ENCODE measurements at places on chromosomes 7 and 10.

GRCh38 chr7:134831862-134832261 lies 52.4 kb downstream of the CALD1 start:
- DNase-seq: no peak

- no peak for DNase-seq
Measured at GRCh38 chr10:113042868-113043267, 92.8 kb downstream of the TCF7L2 start.

DNA sequence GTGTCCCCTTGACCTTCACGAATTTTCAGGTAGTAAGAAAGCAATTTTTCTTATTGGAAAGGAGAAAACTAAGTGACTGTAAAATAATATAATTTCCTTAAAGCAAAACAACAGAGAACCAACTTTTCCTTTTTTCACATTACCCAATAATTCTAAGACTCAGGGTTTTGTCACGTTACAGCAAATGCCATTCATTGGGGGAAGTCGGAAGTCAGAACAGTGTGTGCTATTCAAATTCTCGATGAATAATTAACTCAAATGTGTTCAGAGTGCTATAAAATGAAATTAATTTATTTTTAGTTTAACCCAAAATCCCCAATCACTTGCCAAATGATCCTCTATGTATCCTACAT lies 40.0 kb downstream of the DIP2C start:
- DNase-seq: no peak

DNA sequence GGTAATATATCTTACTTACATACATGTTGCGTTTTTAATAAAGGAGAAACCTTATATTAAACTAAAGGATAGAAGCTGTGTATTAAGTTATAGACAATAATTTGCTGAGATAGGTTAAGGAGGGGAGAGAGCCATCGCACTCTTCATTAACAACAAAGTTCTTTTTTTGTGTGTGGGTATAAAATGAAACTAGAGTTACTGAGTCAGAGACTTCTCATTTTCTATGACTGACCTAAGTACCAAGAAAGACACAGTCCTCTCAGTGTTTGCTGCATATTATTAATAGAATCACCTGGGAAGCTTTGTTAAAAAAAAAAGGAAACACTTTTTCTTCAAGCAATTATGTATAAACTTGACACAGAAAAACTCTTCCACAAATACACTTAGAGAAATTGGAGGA lies 31.4 kb downstream of the FEZF1 start:
- no peak for DNase-seq

DNA sequence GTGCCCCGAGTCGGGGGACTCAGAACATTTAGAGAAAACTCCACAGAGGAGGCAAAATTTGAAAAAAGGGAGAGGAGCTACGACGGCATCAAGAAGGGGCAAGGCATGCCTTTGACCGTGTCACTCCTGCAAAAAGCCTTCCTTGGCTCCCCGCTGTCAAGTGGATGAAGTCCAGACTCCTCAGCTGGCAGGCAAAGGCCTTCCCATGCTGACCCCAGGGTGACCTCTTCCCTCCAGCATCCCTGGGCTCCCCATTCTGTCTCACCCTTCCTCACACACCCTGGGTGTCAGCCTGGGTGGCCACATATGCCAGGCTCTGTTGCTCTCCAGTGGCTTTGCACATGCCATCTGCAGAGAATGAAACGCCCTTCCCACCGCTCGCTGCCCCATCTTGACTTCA lies 88.4 kb upstream of the ZMIZ1 start:
- DNase-seq: no peak

- DNase-seq: no peak
Measured at GRCh38 chr10:75408509-75408875, 6.9 kb upstream of the ZNF503 start.

- DNase-seq: no peak
Measured at GRCh38 chr7:115356999-115357702, 435.3 kb downstream of the MDFIC start.

GRCh38 chr7:134602881-134603451 lies 43.7 kb upstream of the BPGM start:
- DNase-seq: no peak

DNA sequence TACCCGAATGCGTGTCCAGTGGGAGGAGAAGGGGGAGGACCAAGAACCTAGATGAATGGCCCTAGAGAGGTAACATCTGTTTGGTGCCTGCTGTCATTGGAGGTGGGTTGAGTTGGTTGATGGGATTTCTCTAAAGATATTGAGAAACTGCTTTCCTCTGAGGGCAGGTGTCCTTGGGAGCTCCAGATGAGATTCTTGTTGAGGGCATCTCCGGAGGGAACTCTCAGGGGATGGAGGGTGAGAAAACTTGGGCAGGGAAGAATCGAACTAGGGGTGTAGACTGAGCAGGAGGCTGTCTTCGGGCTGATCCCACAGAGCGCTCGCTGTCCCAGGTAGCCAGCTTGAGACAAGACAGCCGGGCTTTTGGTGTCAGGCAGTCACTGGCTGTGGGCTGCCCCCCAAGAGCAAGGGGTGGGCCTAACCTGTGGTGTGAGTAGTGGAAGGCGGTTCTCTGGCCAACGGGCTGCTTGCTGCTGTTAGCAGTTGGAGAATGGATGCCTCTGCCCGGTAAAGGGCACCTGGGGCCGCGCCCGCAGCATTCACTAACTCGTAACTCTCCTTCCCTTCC lies 3.7 kb downstream of the IRF5 start:
- DNase-seq: no peak

- no peak for DNase-seq
Measured at GRCh38 chr10:11468126-11468742, 143.2 kb downstream of the USP6NL start.

DNA sequence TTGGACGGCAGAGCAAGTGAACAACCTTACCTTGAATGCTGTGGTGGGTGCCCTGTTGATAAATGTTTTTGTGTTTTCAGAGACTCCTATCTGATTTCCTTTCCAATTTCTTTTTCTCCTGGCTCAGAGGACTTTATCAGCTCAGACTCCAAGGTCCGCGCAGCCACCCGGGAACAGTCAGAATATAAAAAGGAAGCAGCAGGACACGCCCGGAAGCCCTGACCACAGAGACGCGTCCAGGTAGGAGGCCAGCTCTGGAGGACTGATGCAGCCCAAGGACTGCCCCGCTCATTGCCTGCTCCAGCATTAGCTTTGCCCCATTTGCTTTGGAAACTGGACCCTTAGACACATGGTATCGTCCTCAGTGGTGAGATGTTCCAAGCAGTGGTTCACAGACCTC lies 61.3 kb downstream of the TACC2 start:
- DNase-seq: no peak

DNA sequence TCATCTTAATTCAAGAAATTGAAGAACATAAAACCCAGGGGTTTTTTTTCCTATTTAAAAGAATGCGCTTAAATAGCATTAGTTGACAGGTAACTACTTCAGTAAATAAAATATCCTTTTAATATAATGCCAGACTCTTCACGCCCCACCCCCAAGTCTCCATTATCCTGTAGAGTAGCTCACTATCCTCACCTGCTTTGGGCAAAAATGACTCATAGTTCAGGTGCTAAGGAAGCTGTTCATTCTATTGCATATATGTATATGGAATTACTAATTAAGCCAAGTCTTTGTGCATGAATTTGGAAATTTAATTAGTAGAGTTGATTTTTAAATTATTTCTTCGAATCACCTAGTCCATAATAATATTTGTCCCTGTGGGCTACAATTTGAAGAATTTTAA lies 656.8 kb upstream of the ANKRD30A start:
- no peak for DNase-seq

DNA sequence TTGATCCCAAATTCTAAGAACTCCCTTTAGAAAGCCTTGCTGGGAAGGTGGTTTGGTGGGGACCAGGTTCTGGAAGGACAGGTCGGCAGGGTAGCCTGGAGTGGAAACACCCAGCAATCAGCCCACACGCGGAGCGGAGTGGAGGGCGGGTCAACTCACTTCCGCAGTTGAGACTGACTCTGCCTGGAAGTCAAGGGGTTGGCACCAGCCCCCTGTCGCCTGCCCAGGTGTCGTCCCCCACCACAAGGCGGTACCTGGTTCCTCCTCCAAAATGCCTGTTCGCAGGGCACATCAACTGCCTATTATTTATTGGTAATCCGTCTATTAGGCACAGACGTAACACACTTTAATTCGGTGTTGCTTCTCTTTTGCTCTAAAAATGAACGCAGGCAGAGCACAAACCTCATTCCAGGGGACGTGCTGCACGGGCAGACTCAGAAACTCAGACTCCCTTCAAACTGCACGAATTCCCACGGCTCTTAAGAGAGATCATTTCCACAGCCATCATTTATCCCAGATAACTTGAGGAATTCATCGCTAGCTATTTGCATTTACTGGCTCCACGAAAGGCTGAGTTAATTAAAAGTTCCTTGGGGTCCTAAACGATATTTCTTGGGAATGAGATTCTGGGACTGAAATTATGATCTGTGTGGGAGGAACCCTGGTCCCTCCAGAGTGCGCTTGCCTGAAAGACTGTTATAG lies 248.2 kb upstream of the PPP2R2D start:
- no peak for DNase-seq

DNA sequence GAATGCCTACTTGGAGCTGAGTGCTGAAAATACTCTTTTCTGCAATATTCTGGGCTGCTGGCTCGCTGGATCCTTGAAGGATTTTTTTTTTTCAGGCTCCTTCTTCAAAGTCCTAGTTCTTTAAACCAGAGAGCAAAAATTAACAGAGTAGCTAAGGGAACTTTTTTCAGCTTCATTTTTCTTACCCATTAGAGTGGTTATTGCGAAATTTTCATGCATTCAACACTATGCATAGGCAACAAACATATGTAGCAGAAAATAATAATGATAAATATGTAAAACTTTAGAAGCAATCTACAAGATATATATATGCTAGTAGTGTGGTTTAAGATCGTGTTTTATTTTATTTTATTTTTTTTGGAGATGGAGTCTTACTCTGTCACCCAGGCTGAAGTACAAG lies 264.6 kb downstream of the SFMBT2 start:
- DNase-seq: no peak

- DNase-seq: no peak
Measured at GRCh38 chr10:68175949-68176348, 56.0 kb downstream of the ATOH7 start.

GRCh38 chr7:103524042-103524907 lies 78.3 kb upstream of the SLC26A5 start:
- DNase-seq: no peak

GRCh38 chr10:5805711-5806110 lies 7.5 kb downstream of the GDI2 start:
- no peak for DNase-seq

DNA sequence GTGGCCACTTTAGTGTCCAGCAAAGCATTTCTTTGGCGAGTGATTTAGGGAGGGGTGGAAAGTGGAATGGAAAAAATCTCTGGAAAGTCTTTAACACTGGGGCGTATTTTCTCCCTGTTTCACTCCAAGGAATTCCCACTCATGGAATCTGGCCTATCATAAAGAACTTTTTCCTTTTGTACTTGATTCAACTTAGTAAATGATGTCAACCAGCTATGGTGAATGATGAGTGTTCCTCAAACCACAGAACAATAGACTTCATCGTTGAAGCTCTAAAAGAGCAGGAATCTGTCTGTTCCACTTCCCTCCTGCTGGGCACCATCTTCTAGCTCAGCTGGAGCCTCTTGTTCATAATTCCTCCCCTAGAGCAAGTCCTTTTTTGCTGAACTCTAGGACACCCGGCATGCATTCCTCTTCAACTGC lies 66.5 kb downstream of the EPDR1 start:
- DNase-seq: no peak

DNA sequence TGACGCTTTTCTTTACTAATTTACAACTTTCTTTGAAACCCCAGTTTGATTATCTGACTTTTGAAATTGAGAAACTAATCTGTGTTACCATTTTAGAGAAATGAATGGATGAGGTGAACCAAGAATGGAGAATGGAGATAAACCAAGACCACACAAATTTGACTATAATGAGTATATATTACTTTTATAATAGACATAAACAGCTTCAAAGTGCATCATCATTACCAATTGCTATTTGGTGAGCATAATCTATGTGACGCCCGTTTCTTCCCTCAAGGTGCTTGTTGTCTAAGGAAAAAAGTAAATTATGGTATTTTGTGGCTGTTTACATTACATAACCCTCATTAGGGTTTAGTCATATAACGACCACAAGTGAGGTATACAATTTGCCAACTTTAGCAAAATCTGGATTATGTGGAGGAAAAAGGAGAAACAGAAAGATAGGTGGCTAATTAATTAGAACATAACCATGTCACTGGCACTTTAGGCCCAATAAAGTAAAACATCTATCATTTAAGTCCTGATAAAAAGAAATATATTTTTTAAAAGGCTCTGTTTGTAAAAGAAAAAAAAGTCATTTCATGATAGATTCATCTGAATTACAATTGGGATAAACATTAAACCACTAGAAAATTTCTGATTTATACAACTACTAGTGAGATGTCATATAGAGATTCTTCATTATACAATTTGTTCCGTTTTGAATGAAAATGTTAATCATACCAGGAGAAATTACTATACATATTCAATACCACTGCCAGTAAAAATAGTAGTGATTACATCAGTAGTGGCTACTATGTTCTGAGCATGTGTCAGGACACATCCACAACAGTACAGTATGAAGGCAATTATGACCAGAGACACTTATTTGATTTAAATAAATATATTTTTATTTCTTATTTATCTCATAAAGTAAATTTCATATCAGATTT lies 118.2 kb upstream of the FAM133B start:
- no peak for DNase-seq

- DNase-seq: no peak
Measured at GRCh38 chr10:64574371-64574770, 1053.2 kb downstream of the REEP3 start.

GRCh38 chr7:151148319-151149259 lies 18.9 kb downstream of the GBX1 start:
- DNase-seq: no peak

DNA sequence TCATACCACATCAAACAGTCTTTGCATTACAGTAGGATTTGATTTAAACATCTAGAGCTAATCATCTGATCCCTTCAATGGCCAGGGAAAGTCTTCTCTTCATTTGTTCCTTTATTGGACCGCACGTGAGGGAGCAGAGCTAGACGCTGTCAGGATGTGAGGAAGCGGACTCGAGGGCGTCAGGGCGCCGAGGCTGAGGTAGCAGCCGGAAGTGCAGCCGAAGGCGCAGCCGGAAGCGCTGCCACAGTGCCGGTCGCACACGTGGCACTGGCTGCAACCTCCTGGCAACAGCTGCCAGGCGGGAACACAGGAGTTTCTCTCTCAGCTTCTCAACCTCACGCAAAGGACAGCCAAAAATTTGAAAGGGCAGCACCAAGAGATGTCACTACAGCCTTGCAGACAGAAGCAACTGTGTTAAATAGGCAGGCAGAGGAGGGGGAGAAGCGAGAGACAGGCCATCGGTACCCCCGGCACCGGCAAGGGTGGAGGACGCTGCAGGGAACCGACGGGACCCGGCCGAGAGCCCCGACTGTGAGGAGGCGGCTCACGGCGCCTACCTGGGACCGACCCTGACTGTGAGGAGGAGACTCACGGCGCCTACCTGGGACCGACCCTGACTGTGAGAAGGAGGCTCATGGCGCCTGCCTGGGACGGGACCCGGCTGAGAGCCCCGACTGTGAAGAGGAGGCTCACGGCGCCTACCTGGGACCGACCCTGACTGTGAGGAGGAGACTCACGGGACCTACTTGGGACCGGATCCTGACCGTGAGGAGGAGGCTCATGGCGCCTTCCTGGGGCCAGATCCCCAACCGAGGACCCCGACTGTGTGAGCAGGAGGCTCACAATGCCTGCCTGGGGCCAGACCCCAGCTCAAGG lies 32.3 kb downstream of the VIPR2 start:
- no peak for DNase-seq
